ENCODE measurements at places on chromosomes 2 and 18.

DNA sequence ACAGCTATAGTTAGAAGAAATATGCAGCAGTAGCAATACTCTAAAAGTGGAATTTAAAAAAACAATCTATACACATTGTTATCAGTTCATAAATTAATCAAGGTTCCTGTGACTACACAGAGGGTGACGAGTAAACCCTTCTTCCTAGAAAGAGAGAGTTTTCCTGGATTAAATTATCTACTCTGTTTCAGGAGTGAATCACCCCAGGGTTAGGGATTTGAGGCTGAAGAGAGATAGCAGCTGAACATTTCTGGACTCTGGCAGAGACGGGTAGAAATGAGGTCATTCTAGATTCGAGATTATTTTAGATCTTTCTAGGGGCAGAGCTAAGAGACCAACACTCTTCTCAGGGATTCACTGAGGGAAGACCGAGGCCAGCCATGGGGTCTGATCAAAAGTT is 38.8 kb upstream of the PMAIP1 start:
- DNase-seq, result no peak

DNA sequence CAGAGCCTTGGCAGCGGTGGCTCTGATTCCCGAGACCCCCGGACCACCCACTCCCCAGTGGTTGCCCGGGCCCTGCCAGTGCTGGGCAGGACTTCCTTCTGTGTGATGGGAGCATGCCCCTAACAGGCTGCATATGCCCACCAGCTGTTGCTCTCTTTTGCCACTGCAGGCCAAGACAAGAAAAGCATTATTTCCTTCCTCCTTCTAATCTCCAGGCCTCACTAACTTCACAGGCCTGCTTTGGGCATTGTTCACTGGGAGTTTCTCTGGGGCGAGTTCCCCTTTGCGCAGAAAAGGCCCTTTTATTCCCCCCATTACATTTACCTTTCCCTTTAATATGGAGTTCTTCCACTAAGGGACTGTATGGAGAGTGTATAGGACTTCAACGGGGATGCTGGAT is 249.1 kb upstream of the SIX2 start:
- no peak for DNase-seq

GRCh38 chr18:3183103-3183717 is 36.6 kb downstream of the MYOM1 start:
- no peak for DNase-seq

DNA sequence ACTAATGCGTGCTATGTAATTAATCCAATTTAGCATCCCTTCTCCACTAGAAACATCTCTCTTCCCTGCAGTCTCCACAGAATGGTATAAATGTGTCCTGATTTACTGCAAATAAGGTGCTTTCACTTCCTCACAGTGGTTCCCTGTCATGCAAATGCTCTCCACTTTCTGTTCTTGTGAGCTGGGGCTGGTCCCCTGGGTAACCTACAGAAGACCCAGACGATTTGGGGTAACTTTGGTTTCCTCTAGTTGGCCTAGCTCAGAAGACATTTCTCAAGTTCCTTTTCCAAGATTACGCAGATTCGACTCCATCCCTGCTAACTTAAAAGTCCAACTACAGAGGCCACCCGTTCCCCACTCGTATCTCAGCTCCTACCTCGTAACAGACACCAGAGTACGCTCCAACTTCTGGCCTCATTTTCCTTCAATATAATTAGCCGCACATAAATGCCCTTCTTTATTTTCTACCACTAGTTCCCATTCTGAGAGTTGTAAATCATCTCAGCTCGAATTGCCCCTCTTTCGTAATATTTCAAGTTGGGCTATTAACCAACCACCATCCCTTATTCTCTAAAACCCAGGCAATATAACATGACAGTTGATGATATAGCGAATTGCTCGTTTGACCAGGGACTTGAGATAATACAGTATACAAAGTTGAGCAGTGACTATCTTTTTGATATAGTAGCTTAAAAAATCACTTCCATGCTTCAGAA is 28.8 kb upstream of the NEDD4L start:
- DNase-seq, result no peak

GRCh38 chr2:155145758-155146229 is 447.3 kb downstream of the KCNJ3 start:
- no peak for DNase-seq

GRCh38 chr2:112648081-112648480 is 2.3 kb downstream of the SLC20A1 start:
- no peak for DNase-seq

DNA sequence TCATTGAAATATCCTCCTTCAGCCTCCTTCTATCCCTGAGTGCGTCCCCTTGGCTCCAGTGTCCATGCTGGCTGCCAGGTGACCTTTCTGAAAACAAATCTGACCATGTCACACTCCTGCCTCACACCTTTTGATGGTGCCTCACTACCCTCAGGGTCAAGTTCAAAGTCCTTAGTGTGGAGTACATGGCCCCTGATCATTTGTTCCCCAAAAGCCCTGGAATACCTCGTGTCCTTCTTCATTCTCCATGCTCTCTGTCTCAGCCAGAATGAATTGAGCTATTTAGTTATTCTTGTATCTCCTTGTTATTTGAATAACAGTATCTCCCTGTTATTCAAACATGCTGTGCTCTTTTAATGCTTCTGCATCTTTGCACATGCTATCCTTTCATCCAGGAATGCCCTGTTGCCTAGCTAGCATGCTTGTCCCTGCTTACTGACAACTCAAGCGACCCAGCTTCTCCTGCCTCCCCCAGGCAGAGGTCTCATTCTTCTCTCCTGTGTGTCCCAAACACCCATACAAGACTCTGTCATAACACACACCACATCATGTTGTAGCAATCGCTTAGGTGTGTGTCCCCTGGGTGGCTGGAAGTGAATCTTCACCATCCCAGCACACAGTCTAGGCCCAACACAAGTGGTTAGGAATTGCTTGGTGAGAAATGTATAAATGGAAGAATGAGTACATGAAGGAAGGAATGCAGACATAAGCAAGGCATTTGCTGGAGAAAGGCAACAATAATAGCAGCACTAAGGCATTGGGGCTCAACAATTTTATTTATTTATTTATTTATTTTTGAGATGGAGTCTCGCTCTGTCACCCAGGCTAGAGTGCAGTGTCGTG is 144.0 kb downstream of the DDX1 start:
- DNase-seq, result no peak

All from stimulated activated CD8-positive, alpha-beta memory T cell treated with anti-CD3 and anti-CD28 coated beads, Interleukin-7, amount 100 ng/mL, for 1 hour (primary cell).